ENCODE measurements at places on chromosomes 6 and 20.
A peak's percentile ranks its signal among the peaks of the same experiment; 100 is the strongest.

GRCh38 chr20:58109918-58110635, 118.4 kb downstream of the ANKRD60 start:
- DNase-seq = no peak

DNA sequence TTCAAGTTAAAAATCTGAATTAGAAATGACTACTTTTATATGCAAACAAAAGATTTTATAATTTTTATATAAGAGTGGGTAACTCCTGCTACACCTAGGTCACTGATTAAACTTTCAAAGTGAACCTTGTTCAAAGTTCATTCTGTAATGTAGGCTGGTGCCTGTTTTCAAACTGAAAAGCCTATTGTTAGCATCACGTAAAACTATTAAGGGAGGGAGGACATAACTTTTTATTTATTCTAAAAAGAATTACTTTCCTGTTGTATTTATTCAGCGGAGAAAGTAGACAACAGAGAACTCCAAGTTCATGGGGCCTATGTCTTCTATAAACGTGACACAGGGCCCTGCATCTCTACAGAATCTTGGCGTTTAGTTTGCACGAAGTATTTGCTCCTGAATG, 27.4 kb downstream of the FERMT1 start:
- no peak for DNase-seq

DNA sequence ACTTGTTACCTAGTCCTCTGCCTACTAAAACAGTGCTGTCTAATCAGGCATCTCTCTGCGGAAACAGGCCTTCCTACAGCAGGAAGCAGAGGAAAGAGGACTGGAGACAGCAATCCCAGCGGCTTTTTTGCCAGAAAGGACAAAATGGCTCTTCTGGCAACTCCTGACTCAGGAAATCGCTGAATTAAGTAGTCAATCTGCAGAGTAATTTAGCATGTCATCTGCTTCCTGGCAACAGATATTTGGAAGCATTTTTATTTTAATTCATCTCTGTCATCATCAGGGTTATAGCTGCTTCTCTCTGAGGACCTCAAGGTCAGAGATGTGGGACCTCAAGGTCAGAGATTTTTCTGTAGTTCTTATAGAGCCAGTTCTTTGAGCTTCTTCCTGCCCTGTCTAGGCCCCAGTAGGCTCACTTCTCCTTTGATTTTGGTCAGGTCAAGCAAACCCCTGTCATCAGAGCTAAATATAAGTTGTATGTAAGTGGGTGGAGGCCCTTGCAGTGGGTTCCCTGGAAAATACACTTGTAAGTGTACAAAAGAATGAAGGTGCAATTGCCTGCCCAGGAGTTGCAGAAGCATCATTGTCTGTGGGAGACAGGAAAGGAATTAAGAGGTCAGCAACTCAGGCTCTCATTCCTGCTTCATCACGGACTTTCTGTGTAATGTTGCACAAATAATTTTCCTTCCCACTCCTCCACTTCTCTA, 229.4 kb downstream of the ALDH8A1 start:
- no peak for DNase-seq

GRCh38 chr20:63500151-63500901, 1.4 kb upstream of the EEF1A2 start:
- no peak for DNase-seq

- no peak for DNase-seq
Measured at GRCh38 chr6:154945271-154945890, 49.7 kb upstream of the TIAM2 start.

DNA sequence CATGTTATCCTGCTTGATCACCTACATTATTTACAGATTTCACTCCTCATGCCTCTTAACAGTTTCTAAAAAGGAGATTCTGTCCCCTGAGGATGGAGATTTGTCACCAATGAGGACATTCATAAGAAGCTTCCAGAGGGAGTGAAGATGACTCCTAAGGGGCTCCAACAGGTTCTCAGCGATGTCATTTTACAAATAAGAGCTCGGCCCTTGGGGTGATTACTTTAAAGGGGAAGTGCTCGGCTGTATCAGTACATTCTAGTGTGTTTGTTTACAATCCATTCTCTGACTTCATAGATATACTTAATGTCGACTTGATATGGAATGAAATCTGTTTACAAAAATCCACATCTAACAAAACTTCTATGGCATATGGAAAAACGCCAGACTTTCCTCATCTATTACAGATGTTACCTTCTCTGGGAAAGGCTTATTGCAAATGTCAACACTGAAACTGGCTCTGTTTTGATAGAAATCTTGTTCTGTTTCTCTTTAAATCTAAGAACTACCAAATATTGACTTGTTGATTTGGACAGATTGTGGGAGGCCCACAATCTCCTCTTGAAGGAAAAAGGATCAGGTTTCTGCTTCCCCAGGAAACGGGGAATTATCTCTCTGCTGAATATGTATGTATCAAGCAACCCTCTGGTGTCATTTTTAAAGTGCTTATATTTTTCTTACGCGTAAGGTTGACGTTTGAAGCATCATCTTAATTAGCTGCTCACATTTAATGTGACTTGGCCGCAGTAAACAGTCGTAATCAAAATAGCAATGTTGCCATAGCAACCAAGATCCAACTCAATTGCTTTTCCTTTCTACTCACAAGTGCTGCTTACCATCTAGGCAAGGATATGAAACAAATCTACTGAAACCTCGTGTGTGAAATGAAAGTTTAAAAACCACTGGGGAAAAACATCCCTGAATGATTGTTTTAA, 95.7 kb downstream of the SHLD1 start:
- peak; percentile 45 for DNase-seq

- no peak for DNase-seq
Measured at GRCh38 chr20:2338411-2339066, 42.2 kb upstream of the TGM6 start.

GRCh38 chr6:90319044-90319443, 22.4 kb upstream of the BACH2 start:
- DNase-seq = no peak

GRCh38 chr6:161095916-161096315, 104.3 kb downstream of the MAP3K4 start:
- DNase-seq = no peak

GRCh38 chr20:50308166-50308512, 117.5 kb downstream of the CEBPB start:
- no peak for DNase-seq

- DNase-seq = no peak
Measured at GRCh38 chr6:163793011-163793983, 378.8 kb downstream of the QKI start.

DNA sequence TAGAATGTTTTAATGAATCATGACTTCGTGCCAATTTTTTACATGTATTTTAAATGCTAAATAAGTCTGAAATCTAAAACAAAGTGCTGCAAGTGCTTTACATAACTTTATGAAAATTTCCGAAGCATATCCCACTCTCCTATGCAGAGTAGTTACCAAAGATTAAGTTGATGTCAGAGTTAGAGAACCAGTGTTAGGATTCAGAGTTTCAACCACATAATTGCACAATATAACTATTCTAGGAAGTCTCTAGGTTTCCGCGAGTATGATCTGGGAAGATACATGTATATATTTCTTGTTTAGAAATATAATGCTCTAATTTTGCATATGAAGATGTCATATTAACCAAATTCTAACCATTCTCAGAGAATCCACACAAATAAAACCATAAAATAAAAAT, 74.8 kb downstream of the ASCC3 start:
- DNase-seq = no peak

DNA sequence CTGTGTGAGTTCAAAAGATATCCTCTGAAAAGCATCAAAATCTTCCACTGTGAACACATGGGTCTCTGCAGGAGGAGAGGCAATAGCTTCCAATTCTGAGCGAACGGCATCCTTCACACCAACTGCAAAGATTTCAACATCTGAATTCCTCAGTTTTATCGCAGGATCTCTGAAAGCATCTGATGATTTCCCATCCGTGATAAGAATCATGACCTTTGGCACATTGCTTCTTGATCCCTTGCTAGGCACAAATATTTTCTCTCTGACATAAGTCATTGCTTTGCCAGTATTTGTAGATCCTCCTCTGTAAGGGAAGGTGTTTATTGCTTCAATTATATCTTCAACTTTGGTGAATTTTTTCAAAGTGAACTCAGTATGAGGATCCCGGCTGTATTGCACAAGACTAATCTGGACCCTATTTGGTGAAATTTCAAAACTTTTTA, 22.7 kb downstream of the COL12A1 start:
- DNase-seq = no peak

DNA sequence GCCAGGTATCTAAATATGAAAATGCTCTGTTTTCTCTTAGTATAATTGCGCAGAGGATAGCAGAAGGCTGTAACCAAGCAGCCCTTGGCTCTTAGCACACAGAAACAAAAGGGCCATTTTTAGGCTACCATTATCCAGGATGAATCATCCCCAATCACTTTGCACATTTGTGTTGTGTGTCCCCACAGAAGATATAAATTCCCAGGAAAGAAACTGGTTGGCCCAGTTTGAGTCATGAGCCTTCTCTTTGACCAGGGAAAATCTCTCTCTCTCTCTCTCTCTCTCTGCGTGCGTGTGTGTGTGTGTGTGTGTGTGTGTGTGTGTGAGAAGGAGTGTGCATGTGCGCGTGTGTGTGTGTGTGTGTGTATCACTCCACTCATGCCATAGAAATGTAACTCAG, 178.5 kb downstream of the FRK start:
- no peak for DNase-seq

- DNase-seq = no peak
Measured at GRCh38 chr20:57667924-57668782, 41.7 kb downstream of the PMEPA1 start.

DNA sequence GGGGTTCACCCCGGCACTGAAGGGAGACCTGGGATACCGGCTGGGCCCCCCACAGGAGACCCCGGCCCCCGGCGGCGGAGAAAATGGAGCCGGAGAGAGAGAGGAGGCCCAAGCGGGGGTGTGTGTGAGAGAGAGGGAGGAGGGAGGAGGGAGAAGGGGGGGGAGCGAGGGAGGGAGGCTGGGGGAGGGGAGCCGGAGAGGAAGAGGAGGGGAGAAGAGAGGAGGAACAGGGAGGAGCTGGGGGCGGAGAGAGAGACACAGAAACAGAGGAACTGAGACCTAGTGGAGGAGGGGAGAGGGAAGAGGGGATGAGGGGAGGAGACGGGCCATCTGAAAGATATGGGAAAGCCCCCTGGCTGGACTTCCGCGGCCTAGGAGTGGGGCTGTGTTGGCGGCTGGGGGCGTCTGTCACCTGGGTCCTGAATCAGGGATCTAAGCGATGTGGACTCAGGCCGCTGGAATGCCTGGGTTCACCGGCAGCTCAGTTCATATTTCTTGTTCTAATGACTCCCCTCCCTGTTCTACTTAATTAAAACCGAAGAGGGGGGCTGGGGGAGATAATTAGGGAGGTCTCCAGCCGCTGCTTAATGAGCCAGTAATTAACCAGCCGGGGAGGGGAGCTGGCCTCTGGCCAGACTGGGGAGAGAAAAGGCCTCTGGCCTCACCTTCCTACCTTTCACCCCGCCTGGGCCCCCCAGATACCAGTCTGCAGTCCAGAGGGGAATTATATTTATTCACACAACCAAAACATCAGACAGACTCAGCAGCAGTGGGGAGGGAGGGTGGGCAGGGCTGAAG, at the start of gene PBX2:
Gene PBX2, minus strand, starts transcription at position 149 of the 798 bp plus-strand sequence. CDS start 287 bp downstream, outside the sequence.
- DNase-seq = peak; percentile 96

DNA sequence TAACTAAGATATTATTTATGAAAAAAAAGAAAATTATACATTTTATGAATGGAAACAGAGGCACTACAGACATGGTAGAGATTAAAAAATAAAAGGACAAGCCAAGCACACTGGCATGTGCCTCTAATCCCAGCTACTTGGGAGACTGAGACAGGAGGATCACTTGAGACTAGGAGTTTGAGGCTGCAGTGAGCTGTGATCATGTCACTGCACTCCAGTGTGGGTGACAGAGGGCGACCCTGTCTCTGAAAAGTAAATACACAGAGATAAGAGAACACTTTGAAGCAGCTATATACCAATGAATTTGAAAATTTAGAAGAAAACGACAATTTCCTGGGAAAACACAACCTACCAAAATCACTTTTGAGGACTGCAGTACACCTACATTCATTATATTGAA, 47.4 kb upstream of the TFAP2C start:
- DNase-seq = no peak

DNA sequence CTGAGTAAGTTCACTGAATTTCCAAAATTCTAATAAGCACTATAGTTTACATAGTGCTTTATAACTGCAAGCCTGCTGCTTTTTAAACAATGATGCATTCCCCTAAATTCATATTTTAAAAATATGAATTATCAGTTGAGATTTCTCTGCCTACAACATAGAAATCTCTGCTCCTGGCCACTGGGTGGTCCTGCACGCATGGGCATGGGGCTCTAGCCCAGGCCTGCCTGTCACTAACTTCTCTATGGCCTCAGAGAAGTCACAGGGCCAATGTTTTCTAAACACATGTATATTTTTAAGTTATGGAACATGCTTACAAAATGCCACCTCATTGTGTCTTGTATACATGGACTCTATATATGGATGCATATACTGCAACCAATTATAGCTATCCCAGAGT, 211.0 kb downstream of the FOXC1 start:
- DNase-seq = no peak

DNA sequence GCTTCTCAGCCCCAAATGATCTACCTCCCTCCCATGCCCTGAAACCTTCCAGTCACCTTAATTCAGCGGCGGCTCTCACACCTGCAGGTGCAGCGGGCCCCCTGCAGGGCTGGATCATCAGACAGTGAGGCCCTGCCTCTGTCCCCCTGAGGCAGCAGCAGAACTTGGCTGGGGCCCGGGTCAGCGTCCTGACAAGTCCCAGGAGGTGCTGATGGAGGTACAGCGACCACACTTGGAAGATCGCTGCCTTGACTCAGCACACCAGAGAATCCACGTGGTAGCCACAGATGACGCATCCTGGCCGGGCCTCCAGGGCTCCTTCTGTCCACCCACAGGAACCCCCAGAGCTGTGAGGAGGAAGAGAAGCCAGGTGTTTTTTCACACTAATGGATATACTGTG, 116.4 kb upstream of the THBS2 start:
- DNase-seq = no peak

- no peak for DNase-seq
Measured at GRCh38 chr6:111805511-111806164, 67.6 kb downstream of the FYN start.

GRCh38 chr6:150738092-150738629, 127.3 kb upstream of the MTHFD1L start:
- no peak for DNase-seq

GRCh38 chr6:117446861-117447260, 21.1 kb upstream of the ROS1 start:
- DNase-seq = no peak

- DNase-seq = no peak
Measured at GRCh38 chr6:110140650-110141049, 38.8 kb downstream of the WASF1 start.

DNA sequence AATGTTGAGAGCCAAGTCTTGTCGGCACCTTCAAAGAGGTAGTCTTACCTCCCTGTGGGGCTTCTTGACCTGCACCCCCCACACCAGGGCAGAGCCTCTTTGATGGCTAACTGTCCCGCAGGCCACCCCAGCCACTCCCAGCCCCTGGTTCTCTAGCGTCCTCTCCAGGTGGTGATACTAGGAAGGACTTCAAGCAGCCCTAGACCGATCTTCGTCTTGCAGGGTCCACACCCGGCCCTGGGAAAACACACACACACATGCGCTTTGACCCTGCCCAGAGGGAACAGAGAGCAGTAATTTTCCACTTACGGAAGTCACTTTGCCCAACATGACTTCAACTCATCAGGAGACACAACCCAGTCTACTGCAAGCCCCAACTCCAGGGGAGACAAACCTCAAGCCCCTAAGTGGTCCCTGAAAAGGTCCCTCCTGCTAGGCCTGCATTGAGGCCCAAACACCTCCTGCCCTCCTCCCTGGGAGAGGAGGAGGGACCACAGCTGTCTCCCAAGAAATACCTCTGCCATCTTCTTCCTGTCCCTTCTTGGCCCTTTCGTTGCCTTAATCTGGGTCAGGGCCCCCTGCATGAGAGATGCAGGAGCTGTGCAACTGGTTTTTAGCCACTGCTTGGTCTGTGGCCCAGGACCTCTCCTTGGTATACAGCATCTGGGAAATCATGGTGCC, 2.9 kb upstream of the BPIFB1 start:
- no peak for DNase-seq

Data from SK-N-DZ (cell line).